ENCODE measurements at places on chromosomes 11 and 22. TPM values are rescaled to one million over a fixed set of nuclear protein-coding genes. Genes with fewer than 3 reads are reported as not detected.

The IRAG1 gene
- 8.7 TPM for total RNA-seq

The NELL1 gene
- 0.26 TPM for total RNA-seq

The LRRN4CL gene
- total RNA-seq = 0.44 TPM

The SHANK2 gene
- 10.5 TPM for total RNA-seq

The OR52I2 gene
- not detected for total RNA-seq

The KRTAP5-10 gene
- total RNA-seq = 0.23 TPM

The KIAA1671 gene
- total RNA-seq = 92.1 TPM

The NXPE2 gene
- total RNA-seq = 0.33 TPM

The RASD2 gene
- total RNA-seq = not detected

The LDHAL6A gene
- not detected for total RNA-seq

The INS gene
- total RNA-seq = not detected

The OR52E4 gene
- not detected for total RNA-seq

Data from endothelial cell (in vitro differentiated cells).